ENCODE measurements at places on chromosomes 6 and 20.

GRCh38 chr6:12483712-12484111 lies 193.6 kb downstream of the EDN1 start:
- DNase-seq, result no peak

- no peak for DNase-seq
Measured at GRCh38 chr6:56706981-56707726, 64.5 kb upstream of the DST start.

- no peak for DNase-seq
Measured at GRCh38 chr6:14138701-14139215, 21.2 kb downstream of the CD83 start.

GRCh38 chr20:20251836-20252235 lies 116.1 kb upstream of the INSM1 start:
- no peak for DNase-seq

GRCh38 chr6:130995783-130996447 lies 67.1 kb downstream of the EPB41L2 start:
- DNase-seq, result no peak

DNA sequence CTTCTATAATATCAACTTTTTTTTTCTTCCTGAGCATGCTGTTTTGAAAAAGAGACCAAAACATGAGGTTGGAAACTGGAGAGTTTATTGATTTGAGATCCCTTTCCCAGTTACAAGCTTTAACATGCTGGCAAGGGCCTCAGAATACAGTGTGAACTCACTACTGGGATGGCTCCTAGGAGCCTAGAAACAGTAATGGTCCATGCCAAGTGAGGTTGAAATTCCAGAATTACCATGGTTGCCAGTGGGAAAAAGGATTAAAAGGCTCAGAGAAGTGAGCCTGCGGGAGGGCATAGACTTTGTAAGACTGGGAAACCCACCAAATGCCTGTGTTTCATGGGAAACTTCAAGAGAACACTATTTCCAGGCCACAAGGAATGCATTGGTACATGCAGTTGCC lies 28.9 kb upstream of the SLC22A3 start:
- DNase-seq, result no peak

GRCh38 chr6:144106206-144106605 lies 10.8 kb upstream of the SF3B5 start:
- no peak for DNase-seq

DNA sequence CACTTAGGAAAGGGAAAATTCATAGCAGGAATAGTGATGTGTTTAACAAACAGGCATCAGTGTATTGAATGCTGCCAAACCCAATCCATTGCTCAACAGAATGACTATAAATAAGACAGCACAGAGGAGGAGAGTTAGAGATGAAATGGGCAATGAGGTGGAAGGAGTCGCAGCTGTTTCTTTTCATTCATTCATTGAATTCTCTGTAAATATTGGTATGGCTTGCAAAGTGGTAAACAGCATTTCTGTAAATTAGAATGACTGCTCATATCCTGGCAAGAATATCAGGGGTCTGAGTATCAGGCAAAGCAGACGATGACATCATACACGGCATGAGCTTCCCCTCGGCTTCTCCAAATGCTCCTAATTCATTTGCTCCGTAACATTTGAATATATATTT lies 703.6 kb upstream of the SLC35B3 start:
- no peak for DNase-seq

DNA sequence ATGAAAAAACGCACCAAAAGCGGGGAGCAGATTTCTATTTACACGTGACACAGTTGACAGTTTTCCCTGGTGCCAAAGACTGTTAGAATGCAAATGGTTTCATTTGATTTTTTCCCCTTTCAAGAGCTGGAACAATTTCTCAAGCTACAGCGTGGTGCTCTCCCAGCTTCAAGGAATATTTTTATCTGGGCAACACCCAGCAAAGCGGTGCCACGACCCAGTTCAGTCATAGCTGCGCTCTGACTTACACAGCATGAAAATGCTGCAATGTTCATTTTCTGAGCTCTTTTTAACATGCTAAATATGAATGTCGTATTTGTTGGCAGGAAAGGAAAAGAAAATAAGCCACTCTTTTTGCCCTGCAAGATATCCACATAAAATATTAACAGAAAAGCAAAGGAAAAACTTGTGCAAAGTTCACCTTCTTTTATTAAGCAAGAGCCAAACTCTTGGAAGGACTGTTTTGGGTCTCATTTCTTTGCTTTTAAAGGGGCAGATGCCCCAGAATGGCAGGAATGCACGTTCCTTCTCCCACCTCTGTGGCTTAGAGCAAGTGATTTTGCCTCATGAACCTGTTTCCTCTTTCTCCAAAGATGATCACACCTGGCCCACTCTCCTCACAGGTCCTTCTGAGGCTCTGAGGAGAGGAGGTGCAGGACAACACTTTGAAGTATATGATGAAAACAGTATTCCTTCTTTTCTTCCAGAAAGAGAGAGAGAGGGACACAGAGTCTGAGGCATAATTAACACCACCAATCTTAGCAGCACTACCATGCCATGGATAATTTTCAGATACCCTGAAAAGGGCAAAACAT lies 47.0 kb downstream of the TTI1 start:
- DNase-seq, result no peak

- no peak for DNase-seq
Measured at GRCh38 chr6:108723594-108723993, 124.6 kb upstream of the ARMC2 start.

- no peak for DNase-seq
Measured at GRCh38 chr6:114053791-114054190, 82.8 kb upstream of the HDAC2 start.

GRCh38 chr20:18504479-18505060 lies 3.2 kb upstream of the SEC23B start:
- DNase-seq, result no peak

GRCh38 chr6:26411751-26412150 lies 9.7 kb downstream of the BTN3A1 start:
- DNase-seq, result no peak

GRCh38 chr6:159989492-159990480 lies 20.9 kb downstream of the IGF2R start:
- no peak for DNase-seq

GRCh38 chr20:1741309-1742048 lies 83.9 kb upstream of the SIRPG start:
- DNase-seq, result no peak

- DNase-seq, result no peak
Measured at GRCh38 chr6:27966816-27967426, 9.9 kb downstream of the OR2B6 start.

- DNase-seq, result no peak
Measured at GRCh38 chr20:5630071-5630470, 120.1 kb upstream of the SHLD1 start.

DNA sequence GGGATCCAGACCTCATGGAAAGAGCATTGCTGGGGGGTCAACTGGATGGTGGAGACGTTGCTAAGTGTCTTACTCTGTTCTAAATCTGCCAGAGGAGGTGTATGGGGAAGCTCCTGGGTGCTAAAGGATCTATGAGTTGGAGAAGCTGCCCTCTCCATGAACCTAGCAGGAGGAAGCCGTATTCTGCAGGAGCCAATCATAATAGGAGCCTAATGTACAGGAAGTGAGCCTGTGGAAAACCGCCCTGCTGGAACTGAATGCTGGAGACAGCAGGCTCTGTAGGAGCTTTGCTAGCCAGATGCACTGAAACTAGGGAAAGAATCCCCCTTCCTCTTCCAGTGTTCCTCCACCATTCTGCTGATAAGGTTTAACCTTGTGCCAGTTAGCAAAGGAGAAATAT lies 10.9 kb downstream of the CASP8AP2 start:
- DNase-seq, result no peak

GRCh38 chr6:106488494-106489370 lies 128.2 kb downstream of the CRYBG1 start:
- DNase-seq, result no peak

DNA sequence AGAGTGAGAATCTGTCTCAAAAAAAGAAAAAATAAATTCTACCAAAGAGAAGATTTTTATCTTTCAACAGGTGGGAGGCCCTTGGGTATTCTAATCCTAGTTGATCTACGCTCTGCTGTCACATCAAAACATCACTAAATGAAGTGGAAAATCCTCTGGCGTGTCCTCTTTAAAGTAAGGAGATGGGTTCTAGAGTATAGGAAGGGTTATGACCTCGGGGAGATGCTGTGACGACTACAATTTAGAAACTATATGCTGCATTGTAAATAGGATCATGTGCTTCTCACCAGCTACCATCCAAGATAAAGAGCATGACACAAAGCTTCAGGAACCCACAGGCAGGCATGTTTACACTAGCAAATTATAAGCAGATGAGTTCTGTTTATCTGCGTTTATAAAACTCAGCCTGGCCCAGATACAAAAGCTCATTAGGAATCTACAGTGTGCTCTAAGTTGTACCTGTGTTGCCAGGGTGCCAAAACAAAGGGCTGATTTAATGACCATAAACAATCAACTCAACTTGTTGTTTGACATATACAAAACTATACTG lies 197.1 kb upstream of the PLN start:
- no peak for DNase-seq

DNA sequence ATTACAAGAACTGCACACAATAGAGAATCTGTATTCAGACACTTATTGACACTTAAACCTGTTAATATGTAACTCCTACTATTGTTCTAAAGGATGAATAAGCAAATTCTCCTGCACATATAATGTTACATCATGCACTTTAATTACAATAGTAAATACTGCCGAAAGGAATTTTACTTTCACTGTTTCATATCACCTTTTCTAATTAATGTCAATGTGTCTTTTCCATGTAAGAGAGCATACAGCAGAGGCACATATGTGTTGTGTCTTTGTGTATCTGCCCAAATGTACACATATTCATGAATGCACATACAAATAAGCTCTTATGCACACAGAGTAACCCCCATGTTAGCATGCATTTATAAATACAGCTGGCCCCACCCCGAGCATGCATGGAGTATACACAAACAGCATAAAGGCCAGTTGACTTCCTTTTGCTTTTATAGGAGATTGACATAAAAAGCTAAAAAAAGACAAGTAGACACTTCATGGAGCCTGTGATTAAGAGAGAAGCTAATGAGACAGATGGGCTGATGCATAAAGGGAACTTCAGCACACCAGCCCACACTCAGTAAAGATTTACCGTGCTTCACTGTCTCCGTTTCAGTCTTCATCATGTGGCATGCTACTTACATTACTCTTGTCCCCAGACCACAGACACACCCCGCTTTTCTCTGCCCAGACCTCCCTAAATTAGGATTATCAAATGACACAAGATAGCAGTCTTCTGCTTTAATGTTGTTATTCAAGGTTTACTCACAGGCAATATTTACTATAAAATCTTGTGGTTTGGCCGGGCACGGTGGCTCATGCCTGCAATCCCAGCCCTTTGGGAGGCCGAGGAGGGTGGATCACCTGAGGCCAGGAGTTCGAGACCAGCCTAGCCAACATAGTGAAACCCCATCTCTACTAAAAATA lies 184.6 kb downstream of the ATXN1 start:
- no peak for DNase-seq

GRCh38 chr6:47132724-47133123 lies 90.6 kb upstream of the ADGRF1 start:
- no peak for DNase-seq

GRCh38 chr20:57884956-57885355 lies 175.1 kb upstream of the PMEPA1 start:
- DNase-seq, result no peak

GRCh38 chr20:43376831-43377230 lies 80.9 kb upstream of the SRSF6 start:
- no peak for DNase-seq

GRCh38 chr6:113855500-113856374 lies 1.4 kb upstream of the MARCKS start:
- DNase-seq, result no peak

GRCh38 chr6:79536585-79536953 lies 661 bp downstream of the LCA5 start:
- no peak for DNase-seq

GRCh38 chr6:35808688-35809087 lies 3.5 kb downstream of the LHFPL5 start:
- no peak for DNase-seq

DNA sequence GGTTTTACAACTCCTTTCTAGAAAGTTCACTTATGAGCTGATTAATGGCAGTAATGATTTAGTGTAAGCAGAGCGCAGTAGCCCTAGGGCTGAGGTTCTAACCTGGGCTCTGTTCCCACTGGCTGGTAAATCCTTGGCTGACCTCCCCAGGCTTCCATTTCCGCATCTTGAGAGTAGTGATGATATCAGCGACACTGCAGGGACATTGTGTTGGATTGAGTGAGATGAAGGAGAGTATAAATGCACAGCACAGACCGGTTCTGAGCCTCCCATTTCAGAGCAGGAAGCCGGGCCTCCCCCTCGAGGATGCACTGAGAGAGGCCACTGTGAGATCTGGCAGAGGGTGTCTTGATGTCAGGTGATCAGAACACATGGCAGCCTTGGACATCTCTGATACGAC lies 477.2 kb upstream of the SULF2 start:
- no peak for DNase-seq

DNA sequence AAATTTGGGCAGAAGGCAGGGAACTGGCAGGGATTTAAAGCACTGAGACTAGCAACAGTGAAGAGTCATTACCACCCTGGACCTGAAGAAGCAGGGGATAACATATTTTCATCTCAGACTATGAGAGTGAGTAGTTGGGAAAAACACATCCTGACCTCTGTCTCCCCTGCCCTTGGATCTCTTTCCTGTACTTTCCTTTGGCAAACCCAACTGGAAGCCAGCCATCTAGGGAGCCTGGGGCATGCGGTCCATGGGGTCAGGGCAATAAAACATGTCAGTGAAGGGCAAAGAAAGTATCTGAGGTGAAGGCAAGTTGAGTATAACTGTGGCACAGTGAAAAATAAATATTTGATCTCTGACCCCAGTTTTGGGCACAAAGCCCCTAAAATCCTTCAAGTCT lies 698.2 kb downstream of the DOK5 start:
- no peak for DNase-seq

DNA sequence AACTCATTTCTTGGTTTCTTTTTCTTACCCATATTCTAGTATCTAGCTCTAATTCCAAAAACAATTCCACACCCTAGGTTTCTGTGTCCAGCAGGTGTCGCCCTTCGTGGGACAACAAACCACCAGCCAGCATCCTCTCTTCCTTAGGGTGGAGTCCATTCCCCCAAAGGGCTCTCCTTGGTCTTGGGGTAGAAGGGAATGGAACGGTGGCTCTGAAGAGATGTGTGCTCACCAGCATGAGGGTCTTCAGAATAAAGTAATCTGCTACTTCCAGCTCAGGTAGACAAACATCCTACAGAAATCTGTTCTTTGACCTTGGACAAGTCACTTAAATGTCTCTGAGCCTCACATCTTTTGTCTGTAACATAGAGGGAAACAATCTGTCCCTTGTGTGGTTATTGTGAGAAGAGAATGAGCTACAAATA lies 7.2 kb downstream of the HLA-DMB start:
- DNase-seq, result peak; percentile 74

GRCh38 chr6:164854526-164854925 lies 454.9 kb downstream of the C6orf118 start:
- no peak for DNase-seq

DNA sequence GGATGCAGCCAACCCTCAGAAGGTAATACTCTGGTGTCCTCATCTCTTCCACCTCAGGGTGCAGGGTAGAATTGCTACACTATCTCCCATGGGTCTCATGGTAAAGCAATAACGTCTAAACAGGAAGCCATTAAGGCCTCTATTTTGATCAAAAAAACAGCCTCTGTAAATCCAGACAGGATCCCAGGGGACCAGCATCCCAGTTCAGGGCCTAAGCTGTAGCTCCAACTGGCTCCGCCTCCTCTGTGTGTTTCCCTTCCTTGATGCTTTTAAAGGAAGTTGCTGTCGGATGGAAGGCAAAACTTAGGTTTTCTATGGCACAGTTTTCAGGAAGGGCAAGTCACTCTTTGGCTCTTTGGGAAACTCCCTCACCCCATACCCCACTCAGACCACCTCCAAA lies 222.0 kb downstream of the MAFB start:
- no peak for DNase-seq

GRCh38 chr20:34369265-34369664 lies 6.2 kb downstream of the ITCH start:
- DNase-seq, result no peak

Data from activated T-cell treated with anti-CD3 and anti-CD28 coated beads for 4 hours (primary cell).